T-cell (primary cell): ENCODE measurements at places on chromosomes 16 and 17. TPM values are rescaled to one million over a fixed set of nuclear protein-coding genes. Genes with fewer than 3 reads are reported as not detected.

The SRL gene
- total RNA-seq, result not detected

The LITAF gene
- 256 TPM for total RNA-seq

GRCh38 chr17:64109400-64109799, 20.5 kb downstream of the ERN1 start:
- no peak for DNase-seq

DNA sequence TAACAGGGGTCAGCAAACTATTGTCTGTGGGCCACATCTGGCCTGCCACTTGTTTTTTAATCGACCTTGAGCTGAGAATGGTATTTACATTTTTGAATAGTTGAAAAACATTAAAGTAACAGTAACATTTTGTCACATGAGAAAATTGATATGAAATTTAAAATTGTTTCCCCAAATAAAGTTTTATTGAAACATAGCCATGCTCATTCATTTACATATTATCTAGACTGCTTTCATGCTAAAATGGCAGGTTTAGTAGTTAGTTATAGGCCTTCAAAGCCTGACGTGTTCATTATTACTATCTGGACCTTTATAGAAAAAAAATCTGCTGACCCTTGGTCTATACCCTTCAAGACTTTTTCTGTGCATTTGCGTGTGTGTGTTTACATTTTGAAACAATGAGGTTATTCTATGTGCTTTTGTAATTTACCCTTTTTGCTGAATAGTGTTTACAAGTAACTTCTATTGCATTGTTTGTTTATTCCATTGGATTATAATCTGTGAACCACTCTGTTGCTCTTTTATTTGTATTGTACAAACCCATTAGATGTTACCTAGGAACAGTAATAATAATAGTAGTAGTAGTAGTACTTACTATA, 37.1 kb downstream of the FTO start:
- DNase-seq, result no peak

GRCh38 chr16:796296-797119, 4.0 kb downstream of the GNG13 start:
- no peak for DNase-seq

GRCh38 chr16:59758848-59759247, 1024.7 kb upstream of the GOT2 start:
- DNase-seq, result no peak

The TMEM88 gene
- total RNA-seq, result 7.1 TPM

GRCh38 chr16:72434159-72434558, 262.2 kb upstream of the PMFBP1 start:
- DNase-seq, result no peak

The DNAI2 gene
- 0.80 TPM for total RNA-seq

The DLG4 gene
- 9.3 TPM for total RNA-seq
